ENCODE measurements at places on chromosomes 5 and 9.

GRCh38 chr5:173885475-173886010, 2.6 kb upstream of the CPEB4 start:
- no peak for DNase-seq

GRCh38 chr5:32690153-32690552, 21.0 kb upstream of the NPR3 start:
- no peak for DNase-seq

DNA sequence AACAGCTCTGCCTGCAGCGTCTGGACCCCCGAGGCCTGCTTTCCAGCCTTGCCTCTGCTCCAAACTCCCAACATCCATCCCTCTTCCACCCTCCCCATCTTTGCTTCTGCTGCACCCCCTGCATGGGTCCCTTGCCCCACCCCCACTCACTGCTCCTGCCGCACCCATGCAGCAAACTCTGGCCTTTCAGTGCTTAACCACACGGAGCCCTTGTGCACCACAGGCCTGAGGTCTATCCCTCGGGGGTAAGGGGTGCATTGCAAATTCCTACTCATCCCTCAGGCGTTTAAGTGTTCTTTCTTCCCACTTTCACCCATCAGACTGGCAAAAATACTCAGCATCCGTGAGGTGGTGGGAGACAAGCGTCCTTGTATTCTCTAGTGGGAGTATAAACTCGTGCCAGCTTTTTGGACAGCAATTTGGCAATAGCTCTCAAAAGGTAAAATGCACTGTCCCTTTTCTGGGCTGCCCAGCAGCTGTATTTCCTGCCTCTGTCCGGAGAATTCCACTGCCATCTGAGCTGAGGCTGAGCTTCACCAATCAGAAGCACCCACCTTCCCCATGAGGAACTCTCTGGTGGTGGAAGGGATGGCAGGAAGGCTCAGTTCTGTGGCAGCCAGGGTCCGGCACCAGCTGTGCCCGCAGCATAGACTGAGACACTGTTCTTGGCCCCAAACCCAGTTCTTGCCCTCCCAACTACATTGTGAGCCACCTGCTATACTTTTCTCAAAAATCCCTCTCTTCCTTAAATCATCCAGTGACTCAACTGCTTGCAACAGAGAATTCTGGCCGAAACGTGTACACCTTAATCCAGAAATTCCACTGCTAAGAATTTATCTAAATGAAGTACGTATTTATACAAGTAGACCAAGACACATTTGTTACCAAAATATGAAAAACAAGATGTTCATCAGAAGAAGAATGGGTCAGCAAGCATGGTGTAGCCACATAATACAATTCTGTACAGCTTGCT, 15.0 kb downstream of the PSMB7 start:
- no peak for DNase-seq

DNA sequence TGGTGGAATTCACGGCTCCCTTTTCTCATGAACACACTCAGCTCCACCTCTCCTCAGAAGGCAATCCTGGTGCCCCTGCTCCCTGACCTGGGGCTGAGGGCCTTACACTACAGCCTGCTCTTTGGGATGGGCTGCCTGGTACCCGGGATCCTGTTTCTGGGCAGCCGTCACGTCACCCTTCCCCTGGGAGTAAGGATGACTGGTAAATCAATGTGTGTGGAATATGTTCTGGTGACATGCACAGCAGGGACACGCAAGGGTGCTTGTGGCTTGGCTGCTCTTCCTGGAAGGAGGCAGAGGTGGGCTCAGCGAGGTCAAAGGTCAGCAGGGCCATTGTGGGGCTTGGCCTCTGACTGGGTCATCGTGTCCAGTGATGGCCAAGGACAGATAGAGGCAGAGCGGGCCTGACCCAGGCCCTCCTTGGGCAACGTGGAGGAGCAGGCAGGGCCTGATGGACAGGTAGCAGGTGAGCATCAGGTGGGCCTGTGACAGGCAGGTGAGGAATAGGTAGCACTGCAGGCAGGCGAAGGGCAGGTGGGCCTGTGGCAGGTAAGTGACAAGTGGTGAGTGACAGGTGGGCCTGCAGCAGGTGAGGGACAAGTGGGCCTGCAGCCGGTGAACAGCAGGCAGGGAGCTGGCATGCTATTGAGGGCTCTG, 399.4 kb upstream of the IRX4 start:
- DNase-seq, result no peak

DNA sequence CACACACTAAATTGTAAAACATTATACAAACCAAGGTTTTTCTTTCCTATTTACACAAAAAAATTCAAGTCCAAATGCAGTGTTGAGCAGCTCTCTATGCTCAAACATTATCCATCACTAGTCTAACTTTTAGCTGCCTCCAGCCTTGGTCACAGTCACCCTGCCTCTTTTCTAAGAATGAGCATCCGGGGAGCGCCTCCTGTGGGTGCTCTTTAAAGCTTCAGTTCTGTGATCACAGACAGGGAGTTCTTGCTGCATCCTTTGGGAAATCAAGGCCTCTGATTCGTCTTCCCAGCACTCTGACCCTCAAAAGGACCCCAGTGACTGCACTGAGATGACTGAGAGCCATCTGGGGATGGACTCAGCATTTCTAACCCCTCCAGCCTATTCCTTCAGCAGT, 289.6 kb downstream of the SEC61B start:
- DNase-seq, result no peak

GRCh38 chr5:17105744-17106418, 111.5 kb upstream of the BASP1 start:
- no peak for DNase-seq

Measured in stimulated activated CD4-positive, alpha-beta T cell treated with anti-CD3 and anti-CD28 coated beads, Interleukin-15, amount 100 ng/mL, for 48 hours (primary cell).